ENCODE measurements at places on chromosomes 13 and 19.

- DNase-seq = no peak
These were observed 214.3 kb downstream of the FOXO1 start for GRCh38 chr13:40452038-40452666.

DNA sequence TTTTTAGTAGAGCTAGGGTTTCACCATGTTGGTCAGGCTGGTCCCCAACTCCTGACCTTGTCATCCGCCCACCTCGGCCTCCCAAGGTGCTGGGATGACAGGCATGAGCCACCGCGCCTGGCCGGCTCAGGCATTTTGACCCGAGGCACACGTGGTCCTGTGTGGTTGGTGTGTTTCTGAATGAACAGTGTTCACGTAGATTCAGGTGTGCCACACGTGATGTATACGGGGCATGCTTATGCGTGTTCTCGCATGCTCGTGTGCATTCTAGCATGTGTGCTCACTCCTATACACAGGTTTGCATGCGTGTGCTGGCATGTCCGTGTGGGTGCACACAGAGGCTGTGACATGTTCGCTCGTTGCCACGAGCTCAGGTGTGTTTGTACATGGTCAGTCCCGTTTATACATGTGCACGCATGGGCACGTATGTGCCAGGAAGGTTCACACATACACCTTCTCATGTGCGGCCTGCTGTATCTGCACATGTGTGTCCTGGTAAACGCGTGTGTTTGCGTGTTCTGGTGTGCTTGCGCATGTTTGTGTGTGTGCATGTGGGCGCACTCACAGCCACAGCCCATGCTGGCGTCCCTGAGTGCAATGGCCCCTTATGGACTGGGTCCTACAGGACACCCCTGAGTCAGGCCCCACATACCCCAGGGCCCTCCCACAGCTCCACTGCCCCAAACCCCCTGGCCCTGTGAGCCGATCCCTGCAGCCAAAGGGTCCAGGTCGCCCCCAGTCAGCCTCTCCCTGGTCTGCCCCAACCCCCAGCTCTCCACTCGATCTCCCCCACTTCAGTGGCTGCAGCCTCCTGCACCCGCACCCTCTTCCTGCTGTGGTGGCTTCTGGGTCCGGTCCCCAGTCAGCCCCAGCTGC lies 20.6 kb upstream of the TCF3 start:
- no peak for DNase-seq

DNA sequence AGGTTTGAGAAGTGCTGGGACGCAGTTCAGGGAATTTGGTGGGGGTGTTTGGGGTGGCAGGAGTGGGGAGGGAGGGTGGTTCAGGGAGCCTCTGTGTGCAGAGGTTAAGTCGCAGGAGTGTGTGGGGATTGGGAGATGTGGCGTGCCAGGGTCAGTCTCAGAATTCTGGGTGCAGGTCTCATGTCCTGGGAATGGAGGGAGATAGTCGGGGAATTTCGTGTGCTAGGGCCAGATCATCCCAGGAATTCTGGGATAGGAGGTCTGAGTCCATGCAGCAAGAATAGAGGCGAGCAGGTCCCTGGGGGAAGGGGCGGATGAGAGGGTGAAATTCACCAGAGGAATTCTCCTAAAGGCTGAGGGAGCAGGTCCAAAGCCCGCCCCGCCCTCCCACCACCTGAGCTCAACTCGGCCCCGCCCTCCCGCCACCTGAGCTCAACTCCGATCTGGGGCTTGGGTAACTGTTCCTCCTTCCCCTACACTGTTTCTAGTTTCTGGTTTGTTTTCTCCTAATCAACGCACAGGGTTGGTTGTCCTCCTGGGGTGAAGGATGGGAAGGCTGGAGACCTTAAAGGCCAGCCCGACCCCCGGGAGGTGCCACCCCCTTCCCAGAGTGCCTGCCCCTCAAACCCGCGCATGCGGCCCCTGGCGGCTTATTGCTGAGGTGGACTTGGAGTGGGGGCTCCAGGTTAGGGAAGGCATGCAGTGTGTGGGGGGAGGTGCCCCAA lies 15.2 kb downstream of the KCNC3 start:
- no peak for DNase-seq

- no peak for DNase-seq
These were observed 345 bp downstream of the ZNF257 start for GRCh38 chr19:22052644-22053013.

GRCh38 chr13:92513672-92514071 lies 712.9 kb upstream of the GPC6 start:
- DNase-seq = no peak

DNA sequence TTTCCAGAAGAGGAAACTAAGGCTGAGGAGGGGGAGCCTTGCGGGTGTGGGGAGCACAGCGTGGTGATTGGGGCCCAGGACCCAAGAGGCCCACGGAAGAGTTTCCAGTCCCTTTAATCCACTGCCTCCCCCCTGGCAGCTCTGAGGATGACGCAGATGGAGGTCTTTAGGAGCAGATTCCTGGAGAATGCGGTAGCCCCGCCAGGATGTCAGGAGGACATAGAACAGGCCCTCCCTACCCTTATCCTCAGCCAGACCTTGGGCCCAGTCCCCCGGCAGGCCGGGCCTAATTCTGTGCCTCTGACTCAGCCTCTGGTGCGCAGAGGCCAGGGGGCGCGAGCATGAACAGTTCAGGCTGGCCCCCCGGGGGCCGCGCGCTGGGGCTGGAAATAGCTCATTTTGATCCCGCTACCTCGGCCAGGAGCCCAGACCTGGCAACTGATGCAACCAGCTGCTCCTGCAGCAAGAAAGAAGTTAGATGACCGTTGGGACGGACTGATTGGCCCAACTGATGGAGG lies 461 bp upstream of the HSPB6 start:
- DNase-seq = peak; percentile 89

- no peak for DNase-seq
These were observed 6.6 kb upstream of the DDX39A start for GRCh38 chr19:14425696-14426138.

GRCh38 chr13:73922493-73923393 lies 211.5 kb downstream of the KLF12 start:
- DNase-seq = no peak

DNA sequence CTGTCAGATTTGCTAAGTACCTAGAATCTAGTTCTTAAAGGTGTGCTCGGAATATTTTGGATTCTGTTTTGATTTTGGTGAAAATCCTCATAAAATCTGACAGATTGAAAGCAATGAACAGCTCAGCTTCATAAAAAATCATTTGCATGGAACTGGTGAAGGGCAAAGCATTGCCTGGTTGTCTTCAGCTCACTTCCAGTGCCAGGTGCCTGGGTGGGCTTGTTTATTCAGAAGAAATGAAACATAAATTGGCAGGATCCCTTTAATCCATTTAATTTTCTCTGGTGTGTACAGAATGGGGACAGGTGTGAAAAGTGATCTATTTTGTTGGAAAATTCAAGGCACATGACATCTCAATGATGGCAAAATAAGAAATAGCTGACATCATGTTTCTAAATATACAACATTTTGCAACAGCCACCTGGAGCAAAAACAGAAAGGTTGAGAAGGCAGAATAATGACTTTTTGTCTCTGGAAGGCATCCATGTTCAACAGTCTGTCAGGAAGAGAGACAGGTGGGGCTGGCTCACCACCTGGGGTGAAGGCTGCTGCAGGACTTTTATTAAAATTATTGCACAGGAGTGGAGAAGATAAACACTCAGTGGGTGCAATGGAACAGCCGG lies 52.2 kb downstream of the RFC3 start:
- DNase-seq = peak; percentile 80

- peak; percentile 94 for DNase-seq
These were observed 153.5 kb upstream of the KLF12 start for GRCh38 chr13:74287724-74288169.

- DNase-seq = no peak
These were observed 38.8 kb downstream of the CHST8 start for GRCh38 chr19:33660410-33661124.

DNA sequence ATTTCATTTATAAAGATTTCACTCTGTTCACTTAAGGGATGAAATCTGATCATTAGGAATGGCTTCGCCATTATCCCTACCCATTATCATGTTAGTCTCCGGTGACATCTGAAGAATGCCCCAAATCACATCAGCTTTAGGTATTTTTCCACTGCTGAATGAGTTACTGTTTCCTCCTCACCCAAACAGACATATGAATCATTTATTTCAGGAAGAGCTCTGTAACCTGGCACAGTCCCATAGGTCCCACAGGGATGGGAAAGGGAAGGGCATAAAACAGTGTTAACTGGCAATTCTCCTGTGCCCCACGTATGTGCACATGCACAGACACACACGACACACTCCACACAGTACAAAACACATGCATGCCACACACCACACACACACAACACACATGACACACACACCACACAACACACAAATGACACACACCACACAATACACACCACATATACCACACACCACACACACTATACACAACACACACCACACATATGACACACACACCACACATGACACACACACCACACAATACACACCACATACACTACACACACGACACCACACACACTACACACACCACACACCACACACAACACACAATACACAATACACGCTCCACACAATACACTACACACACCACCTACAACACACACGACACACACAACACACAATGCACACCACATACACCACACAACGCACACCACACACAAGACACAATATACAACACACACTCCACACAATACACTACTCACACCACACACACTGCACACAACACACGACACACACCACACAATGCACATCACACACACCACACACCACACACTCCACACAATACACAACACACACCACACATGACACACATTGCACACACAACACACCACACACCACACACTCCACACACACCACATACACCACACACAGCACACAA lies 15.4 kb downstream of the TMEM255B start:
- DNase-seq = peak; percentile 7

GRCh38 chr13:26979334-26979733 lies 192.3 kb downstream of the USP12 start:
- DNase-seq = no peak

DNA sequence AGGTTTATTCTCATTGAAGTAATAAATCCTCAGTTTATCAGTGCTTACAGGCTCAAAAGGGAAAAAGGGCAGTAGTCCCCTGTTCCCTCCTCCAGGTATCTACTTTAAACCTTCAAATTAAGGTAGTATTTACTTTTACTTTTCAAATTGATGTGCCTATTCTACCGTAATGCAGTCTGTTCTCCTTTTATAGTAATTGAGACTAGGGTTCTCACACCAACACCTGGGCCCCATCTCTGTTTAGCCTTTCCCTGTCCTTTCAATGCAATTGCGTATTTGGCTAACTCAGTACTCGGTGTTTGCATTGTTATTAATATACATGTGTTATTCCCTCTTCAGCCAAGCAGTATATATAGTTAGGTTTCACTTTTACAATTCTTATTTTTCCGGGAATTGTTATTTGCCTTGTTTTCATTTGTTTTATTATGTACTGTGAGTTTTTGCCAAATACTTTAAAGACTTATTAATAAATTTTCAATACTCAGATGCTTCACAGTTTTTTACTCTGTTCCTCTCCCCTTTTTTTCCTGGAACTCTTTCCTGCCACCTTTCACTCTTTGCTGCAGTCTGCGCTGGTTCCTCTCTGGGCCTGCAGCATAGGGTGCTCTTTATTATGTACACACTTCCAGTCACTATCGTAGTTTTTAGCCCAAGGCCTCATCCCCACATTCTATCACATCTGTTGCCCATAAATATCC lies 30.3 kb downstream of the USPL1 start:
- DNase-seq = peak; percentile 19

DNA sequence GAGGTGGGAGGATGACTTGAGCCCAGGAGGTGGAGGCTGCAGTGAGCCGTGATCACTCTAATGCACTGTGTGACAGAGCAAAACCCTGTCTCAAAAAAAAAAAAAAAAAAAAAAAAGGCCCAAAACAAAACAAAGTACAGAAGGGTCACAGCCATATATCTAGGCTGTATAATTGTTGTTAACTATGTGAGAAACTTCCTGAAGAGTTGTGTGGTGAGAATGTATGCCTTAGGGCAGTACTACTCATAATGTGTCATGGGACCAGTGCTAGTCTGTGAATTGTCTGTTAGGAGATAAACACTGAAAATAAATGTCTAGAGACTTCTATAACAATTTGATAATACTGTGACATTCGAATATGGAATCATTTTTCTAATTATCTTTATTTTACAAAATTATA lies 43.1 kb downstream of the PAN3 start:
- DNase-seq = no peak

DNA sequence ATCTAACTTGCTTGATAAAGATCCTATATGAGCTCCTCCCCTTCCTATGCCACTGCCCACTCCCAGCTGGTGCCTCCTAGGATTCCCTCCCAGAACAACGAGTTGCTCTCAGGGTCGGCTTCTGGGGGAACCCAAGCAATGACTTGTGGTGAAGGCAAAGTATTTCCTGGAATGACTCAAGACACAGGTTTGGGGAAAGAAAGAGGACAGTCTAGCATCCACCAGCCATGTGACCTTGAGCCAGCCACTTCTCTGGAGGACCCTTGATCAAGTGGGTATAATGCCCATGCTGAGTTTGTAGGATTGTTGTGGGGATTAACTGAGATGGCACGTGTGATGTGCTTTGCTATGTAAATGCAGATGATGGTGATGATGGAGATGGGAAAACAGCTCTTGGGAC lies 33.0 kb downstream of the MBD3L2B start:
- no peak for DNase-seq

GRCh38 chr13:85729296-85729695 lies 69.9 kb downstream of the SLITRK6 start:
- DNase-seq = no peak

- no peak for DNase-seq
These were observed 38.4 kb upstream of the NANOS3 start for GRCh38 chr19:13838435-13839129.

DNA sequence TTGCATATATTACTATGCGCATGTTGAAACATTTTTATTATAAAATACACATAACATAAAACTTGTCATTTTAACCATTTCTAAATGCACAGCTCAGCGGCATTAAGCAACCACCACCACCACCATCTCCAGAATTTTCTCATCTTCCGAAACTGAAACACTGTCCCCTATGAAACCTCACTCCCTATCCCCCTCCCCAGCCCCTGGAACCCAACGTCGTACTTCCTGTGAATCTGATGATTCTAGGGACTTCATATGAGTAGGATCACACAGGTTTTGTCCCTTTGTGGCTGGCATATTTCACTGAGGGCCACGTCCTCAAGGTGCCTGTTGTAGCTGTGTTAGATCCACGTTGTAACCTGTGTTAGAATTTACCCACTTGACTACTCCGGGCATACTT lies 716 bp upstream of the MAP2K2 start:
- DNase-seq = no peak

DNA sequence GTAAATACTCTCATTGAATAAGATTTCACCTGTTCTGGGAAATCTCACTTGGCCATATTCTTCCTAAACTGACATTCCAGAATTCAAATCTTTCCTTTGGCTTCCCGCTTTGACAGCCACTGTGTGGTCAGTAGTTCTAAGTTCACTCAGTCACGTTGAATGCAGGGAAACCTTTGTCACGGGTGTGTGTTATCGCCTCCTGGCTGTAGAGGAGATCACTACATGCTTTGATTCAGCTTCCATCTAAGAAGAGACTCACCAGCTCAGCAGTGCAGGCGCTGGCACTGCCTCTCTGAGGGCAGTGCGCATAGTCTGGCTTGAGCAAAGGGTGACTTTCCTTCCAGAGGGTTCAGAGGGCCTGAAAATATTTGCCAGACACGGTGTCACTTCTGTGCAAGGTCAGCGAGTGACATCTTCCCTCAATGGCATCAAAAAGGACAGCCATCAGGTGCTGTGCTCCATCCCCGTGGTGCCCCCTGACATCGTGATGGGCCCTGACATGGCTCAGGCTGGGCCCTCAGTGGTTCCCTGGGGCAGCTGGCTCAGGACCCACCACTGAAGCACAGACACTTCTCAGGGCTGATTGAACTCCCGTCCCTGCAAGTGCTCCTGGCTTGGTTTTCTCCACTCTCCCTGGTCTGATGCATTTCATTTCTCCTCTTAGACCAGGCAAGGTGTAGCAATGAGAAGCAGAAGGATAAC lies 635.4 kb upstream of the ARGLU1 start:
- no peak for DNase-seq

GRCh38 chr13:91632086-91632485 lies 233.7 kb downstream of the GPC5 start:
- no peak for DNase-seq

Data from NCI-H1092 treated with DMSO at 0.1 percent for 48 hours (cell line).